A549 treated with AZD2906 at 1 μM for 4 hours (cell line): ENCODE measurements at places on chromosomes 7 and 10. TPM values are rescaled to one million over a fixed set of nuclear protein-coding genes. Genes with fewer than 3 reads are reported as not detected.

Gene ANXA8L1
- total RNA-seq: 93.7 to 122 TPM (median 108 TPM) in 5 replicates

Gene ADIRF
- total RNA-seq: 0.19 to 0.30 TPM in 2 of 5 replicates, not detected in the others

Gene SEMA3D
- 0.05 to 0.07 TPM (median 0.05 TPM) in 4 of 5 replicates, not detected in the other for total RNA-seq

Gene IKZF1
- total RNA-seq: 0.06 TPM in 1 of 5 replicates, not detected in the others

Gene NUP42
- 21.7 to 29.8 TPM (median 24.4 TPM) in 5 replicates for total RNA-seq

Gene NOS3
- 0.30 to 0.69 TPM (median 0.58 TPM) in 5 replicates for total RNA-seq

Gene VIPR2
- total RNA-seq: 0.02 to 0.06 TPM (median 0.02 TPM) in 5 replicates

Gene DENND11
- total RNA-seq: 4.6 to 6.0 TPM (median 5.6 TPM) in 5 replicates
